ENCODE measurements at places on chromosomes 16 and 17.

DNA sequence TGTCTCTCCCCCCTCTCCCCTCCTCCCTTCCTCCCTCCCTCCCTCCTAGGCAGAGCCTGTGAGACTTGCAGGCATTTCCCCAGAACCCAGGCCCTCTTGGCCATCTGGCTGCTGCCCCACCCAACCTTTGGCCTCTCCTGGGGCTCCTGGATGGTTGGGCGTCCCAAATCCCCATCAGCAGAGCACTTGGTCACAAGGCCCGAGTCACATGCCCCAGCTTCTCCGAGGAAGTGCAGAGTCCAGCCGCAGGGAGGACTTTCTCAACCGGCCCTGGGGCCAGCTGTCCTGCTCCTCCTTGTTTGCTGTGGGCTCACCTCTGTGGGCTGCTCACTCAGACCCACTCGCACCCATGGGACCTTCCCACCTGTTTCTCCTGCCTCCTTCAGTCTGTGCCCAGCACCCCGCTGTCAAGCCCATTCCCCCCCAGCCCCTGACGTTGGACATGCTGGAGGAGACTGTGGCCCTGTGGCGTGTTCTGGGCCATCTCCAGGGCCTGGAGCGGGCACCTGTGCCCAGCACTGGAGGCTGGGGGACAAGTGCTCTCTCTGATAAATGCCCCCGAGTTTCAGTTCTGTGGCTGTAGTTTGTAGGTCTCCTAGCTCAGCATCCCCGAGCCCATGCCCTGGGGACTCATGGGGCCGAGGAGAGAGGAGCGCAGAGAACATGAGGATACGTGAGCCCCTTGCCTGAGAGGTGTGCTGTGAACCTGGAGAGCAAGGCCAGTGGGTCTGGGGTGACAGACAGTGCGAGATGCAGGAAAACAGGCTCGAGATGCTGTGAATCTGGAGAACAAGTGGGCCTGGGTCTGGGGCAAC is 42.3 kb upstream of the ZNF750 start:
- DNase-seq: no peak

- DNase-seq: no peak
Observed at GRCh38 chr16:3824121-3824795, 56.3 kb downstream of the CREBBP start.

DNA sequence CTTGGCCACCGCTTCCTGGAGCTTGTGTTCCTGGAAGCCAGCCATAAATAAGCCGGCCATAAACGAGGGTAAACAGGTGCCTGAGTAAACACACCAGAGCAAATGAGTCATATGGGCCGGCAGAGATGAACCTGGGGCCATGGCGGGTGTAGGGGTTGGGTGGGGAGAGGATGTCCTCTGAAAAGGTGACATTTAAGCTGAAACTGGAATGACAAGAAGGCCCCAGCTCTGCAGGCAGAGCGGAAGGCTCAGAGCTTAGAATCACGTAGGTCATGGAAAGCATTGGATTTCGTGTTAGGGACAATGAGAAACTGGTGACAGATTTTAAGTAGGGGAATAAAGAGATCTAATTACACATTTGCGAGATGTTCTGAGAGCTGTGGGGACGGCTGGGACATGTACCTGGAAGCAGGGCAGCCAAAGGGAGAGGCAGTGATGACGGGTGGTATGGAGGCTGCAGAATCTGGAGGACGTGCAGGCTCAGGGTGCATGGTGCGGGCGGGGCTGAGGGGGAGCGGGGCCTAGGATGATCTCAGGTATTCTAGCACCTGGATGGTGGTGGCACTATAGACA is 8.1 kb upstream of the DNASE1 start:
- DNase-seq: no peak

- no peak for DNase-seq
Observed at GRCh38 chr16:10824111-10824893, 5.7 kb upstream of the TVP23A start.

- DNase-seq: no peak
Observed at GRCh38 chr16:19735074-19735867, 17.2 kb downstream of the IQCK start.

DNA sequence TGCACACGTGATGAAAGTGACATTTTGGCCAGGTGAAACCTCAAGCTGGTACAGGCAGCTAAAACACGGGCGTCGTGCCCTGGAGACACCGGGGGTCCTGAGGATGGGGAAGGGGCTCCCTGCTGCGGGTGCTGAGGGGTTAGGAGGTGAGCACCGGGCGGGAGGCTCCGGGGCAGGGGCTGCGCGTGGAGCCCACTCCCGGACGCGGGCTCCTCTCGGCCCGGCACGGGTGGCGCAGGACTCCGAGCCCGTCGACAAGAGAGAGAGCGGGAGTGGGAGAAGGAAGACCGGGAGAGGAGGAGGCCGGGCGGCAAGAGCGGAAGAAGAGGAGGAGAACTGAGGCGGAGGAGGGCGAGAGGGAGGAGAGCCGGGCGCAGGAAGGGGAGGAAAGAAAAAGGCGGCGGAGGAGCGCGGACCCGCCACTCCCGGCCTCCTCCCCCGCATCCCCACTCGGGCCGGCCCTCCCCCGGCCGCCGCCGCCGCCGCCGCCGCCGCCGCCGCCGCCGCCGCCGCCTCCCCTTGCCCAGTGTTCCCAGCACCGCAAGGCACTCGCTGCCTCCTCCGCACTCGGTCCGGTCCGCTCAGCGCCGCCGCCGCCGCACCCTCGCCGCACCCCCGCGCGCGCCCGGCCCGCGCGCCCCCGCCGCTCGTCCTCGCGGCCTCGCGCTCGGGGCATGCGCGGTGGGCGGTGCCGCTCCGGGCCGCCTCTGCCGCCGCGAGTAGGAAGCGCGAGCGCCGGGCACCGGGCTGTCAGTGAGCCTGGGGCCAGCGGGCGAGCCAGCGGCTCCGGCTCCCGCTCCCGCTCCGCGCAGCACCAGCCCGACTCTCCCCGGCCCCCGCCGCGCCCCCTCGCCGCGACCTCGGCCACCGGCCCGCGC is at the start of gene PRKCA:
Gene PRKCA (plus strand): TSS at position 750 of the 878 bp plus-strand sequence.
- no peak for DNase-seq

DNA sequence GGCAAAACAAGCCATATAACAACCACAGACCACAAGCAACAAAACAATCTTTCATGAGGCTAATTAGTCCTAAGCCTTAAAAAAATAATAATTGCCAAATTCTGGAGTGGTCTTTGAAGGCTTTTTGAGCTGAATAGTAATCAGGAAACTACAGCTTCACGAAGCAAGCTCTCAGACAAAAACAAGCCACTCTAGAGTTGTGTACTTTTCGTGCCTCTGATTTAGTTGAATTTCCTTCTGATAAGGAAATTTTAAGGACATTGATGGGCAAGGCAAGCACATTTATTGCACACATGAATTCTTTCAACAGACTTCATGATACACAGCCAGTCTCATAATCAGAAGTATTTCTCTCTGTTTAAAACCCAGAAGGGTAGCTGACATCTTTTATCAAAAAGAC is 130.8 kb upstream of the IRX3 start:
- DNase-seq: no peak

DNA sequence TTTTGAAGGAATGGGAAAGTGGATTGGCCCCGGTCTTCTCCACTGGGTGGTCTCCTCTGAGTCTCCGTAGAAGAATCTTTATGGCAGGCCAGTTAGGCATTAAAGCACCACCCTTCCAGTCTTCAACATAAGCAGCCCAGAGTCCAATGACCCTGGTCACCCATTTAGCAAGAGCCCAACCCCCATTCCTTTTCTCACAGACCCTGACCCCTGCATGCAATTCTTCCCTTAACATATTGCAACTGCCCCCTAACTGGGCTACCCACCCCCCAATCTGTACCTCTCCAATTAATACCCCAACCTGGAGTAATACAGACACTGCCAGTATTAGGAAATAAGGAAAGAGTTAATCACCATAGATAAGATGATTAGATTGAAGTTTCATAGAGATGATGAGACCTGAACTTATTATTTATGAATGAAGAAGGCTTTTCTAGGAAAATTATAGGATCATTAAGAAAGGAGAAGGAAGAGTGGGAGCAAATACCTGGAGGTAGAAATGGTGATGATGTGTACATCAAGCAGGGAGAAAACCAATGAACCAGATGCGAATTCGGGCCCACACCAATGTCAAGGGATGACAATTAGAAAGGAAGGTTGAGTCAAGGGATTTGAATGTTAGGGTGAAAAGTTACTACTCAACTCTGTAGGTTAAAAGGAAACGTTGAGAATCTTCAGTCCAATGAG is 2.4 kb downstream of the CCL2 start:
- no peak for DNase-seq

GRCh38 chr17:871751-872519 is 89.8 kb downstream of the MRM3 start:
- no peak for DNase-seq

DNA sequence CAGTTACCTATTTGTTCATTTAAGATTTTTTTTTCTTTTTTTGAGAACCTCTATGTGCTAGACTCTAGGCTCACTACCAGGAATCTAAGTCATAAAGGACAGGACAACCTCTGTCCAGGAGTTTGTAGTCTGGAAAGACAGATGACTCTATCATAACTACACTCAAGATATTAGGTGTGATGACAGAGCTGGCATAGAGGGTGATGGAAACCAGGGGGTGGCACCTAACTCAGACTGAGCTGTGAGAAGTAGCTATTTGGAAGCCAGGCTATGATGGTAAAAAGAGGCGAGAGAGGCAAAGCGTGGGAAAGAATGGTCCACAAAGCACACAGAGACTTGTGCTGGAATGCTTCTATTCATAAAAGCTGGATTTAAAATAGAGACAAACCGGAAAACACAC is 372.3 kb downstream of the SEC14L1 start:
- no peak for DNase-seq
